ENCODE measurements at places on chromosomes 11 and 22. TPM values are rescaled to one million over a fixed set of nuclear protein-coding genes. Genes with fewer than 3 reads are reported as not detected.

FGF3 gene
- polyA plus RNA-seq, result not detected

OTOG gene
- not detected for polyA plus RNA-seq

SPTBN2 gene
- not detected for polyA plus RNA-seq

OR51E2 gene
- not detected for polyA plus RNA-seq

DNA sequence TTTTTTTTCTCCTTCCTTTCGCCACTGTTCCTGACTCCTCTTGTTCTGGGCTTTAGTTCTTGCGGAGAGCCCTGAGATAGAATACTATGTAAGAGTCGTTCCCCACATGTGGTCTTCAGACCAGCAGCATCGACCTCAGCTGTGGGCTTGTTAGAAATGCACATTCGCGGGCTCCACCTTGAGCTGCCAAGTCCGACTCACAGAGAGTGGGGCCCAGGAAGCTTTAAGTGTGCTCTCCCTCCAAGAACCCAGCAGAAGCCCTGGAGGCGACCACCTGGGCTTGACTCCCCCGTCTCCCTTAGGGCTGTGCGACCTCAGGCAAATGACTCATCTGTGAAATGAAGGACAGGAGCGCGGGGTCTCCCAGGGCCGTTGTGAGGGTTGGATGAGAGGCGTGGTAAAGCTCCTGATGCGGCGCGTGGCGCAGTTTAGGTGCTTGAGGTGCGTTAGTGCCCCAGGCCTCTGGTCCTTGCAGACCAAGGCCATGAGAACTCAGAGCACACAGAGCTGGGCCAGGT is 18.8 kb downstream of the SAMM50 start:
- no peaks in the 10 kb centered on the region for H3K27me3 ChIP-seq
- H3K4me1 ChIP-seq, result no peaks in the 10 kb centered on the region
- peaks cover 94% of the 10 kb centered on the region for H3K36me3 ChIP-seq
- H3K4me3 ChIP-seq, result no peak overlapping the region
- DNase-seq, result no peak

Data from CD14-positive monocyte (primary cell).